ENCODE measurements at places on chromosomes 2 and 18.

DNA sequence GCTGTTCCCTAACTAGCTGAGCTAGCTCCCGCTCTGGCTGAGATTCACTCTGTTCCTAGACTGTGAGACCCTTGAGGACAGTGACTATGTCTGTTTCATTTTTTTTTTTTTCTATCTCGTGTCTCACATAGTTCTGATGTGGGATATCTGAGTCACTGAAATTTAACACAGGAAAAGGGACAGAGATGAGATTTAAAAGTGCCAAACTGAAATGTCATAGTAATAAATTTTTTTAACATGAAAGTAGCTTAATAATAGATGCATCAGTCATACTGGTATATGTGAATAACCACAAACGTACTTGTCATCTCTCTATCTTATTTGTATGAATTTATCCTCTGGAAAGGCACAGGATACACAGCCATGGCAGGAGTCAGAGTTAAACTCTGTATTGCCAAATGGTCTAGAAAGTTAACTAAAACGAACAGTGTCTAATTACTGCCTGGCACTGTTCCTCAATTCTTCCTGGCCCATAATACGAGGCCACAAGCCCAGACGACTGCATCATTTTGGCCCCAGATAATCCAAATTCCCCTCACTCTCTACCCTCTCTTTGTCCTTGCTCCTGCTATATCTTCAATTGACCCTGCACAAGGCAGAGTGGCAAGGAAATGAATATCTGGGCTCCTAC is 87.5 kb downstream of the SATB2 start:
- DNase-seq: no peak

DNA sequence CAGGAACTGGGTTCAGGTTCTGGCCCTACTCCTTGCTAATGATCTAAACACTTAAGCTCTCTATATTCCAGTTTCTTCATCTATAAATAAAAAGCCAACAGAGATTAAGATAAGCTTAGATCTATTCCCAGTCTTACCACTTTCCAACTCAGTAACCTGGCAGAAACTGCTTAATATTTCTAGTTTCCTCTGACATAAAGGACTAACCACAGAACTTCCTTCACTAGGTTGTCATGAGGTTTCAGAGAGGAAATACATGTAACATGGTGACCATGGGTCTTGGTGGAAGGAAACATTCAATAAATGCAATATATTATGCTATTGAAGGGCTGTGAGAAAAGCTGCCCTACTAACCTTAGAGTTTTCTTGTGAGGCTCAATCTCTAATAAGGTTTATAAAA is 114.4 kb upstream of the PDE1A start:
- DNase-seq: no peak

- no peak for DNase-seq
These were observed 24.1 kb downstream of the GLS start for GRCh38 chr2:190904640-190905261.

DNA sequence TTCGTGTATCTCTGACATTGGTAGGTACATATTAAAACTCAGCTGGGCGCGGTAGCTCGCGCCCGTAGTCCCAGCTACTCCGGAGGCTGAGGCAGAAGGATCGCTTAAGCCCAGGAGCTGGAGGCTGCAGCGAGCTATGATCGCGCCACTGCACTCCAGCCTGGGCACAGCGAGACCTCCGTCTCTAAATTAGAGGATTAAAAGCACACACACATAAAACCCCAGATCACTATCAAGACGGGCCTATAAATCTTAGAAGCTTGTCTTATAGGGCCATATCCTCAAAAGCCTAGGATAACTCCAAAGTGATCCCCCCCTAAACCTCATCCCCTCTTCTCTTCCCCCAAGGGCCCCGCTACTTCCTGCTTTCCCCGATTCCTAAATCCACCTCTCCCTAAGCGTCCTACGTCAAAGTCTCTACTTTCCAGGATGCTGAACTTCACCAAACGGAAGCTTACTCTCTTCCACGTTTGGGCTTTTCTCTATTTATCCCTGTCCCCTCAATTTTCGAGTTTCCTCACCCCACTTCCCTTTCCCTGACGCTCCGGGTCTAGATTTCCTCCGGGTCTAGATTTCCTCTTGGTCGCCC is 707 bp downstream of the KRCC1 start:
- DNase-seq: no peak

GRCh38 chr2:235854276-235854675 is 313.9 kb downstream of the GBX2 start:
- no peak for DNase-seq

- DNase-seq: no peak
These were observed 713.5 kb downstream of the LRP1B start for GRCh38 chr2:141417246-141417797.

- DNase-seq: no peak
These were observed 69.8 kb downstream of the TNS1 start for GRCh38 chr2:217932803-217933616.

- DNase-seq: no peak
These were observed 845.9 kb downstream of the ERBB4 start for GRCh38 chr2:211692689-211693088.

DNA sequence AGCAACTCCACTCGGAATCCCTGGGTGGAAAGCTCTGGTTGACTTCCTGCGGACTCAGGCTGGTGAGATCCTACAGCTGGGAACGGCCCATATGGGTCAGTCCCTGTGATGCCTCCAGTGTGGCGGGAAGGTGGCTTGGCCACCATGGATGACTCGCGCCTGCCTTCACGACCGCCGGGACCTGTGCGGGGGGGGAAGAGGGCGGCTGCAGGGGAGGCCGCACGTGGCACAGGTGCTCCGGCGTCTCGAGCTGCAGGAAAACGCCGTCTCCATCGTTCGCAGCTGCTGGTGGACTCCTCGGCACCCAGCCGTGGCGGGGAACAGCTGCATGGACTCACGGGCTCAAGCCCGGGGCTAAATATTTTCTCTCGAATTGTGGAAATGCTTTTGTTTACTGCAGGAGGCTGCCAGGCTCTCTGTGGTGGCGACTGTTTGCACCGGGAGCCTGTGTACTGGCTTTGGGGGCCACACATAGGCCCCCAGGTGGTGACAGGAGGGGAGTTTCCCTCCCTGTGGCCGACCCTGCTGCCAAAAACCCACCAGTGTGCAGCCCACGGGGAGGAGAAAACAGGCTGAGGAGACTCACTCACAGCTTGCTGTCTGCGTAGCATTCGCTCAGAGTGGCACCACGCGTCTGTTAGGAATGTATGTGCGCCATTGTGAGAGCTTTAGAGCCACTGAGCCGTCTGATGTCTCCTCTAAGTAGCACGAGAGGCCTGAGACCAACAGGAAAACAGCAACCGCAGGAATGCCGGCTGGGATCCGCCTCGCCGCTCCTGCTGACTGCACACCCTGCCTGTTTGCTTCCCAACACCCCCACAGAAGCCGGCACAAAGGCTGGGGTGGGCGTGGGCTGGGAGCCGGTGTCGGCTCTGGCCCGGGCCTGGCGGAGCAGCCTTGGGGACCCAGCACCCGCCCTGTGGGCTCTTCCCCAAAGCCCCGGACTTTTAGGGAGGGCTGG is 89.2 kb downstream of the NFATC1 start:
- DNase-seq: no peak

- DNase-seq: no peak
These were observed 32.1 kb upstream of the SIGLEC15 start for GRCh38 chr18:45793264-45793965.

- no peak for DNase-seq
These were observed 260.5 kb downstream of the C1D start for GRCh38 chr2:67802291-67802690.

GRCh38 chr2:237558961-237559641 is 7.3 kb upstream of the PRLH start:
- DNase-seq: no peak

- DNase-seq: no peak
These were observed 879.8 kb downstream of the CPS1 start for GRCh38 chr2:211436182-211436581.

DNA sequence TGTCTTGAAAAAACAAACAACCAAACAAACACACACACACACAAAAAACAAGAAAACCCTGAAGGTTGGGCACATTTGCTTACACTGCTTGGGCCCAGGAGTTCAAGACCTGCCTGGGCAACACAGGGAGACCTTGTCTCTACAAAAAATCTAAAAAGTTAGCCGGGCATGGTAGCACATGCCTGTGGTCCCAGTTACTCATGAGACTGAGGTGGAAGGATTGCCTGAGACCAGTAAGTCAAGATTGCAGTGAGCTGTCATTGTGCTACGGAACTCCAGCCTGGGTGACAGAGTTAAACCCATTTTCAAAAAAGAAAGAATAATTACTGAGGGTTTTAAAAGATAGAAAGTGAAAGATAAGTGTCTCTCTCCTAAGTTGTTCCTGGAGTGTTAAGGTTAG is 103.4 kb downstream of the MBD5 start:
- no peak for DNase-seq

DNA sequence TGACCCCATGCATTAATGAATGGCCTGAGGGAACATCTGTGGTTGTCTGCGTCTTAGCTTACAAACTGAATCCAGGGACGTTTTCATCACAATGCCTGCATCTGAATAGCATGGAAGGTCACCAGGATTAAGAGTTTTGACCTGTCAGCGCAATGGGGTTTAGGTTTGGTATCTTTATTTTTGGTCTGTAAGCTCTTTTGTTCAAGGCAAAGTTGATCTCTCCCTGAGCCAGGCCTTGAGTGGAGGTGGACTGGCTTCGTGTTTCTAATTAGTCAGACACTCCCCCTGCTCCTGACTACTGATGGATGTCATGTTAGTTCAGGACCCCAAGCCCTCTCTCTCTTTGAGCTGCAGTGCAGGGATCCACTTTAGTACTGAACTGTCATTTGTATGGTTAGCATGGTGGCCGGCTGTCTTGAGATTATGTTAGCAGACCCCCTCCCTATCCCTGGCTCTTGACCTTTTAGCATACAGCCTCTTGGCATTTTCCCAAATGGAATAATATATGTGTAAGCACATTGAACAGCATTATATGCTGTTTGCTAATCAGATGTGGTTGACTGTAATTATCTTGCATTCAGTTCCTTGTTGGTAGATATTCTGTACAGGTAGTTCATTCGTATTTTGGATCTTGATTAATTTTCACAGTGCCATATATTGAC is 59.2 kb downstream of the LYPD6 start:
- DNase-seq: no peak

GRCh38 chr2:233434666-233435330 is 80.5 kb downstream of the DGKD start:
- DNase-seq: no peak

GRCh38 chr2:197216361-197216979 is 94.1 kb downstream of the ANKRD44 start:
- no peak for DNase-seq

DNA sequence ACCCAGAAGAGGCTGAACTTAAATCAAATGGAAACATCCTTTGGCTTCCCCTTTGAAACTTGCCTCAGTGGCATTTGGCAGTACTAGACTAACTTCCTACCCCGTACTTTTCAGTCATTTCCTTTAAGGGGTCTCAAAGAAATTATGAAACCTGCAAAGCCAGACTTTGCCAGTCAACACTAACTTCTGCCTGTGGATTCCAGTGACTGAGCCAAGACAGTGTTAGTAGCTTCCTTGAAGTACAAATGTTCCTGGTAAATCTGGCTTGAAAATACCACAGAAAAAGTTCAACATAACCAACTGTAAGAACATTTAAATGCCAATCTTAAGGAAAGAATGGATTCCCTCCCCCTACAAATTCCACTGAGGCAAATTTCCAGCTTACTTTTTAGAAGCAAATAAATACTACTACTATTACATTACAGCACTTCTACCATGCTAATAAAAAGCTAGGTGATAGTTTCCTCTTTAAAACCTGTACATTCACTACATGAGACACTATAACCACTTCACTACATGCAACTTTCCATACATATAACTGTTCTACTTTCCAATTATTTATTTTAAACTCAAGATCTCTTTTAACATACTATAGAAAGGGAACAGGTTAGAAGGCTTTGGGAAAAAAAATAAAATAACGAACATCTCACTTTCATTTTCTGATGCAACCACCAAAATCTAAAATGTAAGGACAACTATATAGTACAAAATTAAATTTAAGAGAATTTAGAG is 2.4 kb downstream of the PELI1 start:
- DNase-seq: no peak

DNA sequence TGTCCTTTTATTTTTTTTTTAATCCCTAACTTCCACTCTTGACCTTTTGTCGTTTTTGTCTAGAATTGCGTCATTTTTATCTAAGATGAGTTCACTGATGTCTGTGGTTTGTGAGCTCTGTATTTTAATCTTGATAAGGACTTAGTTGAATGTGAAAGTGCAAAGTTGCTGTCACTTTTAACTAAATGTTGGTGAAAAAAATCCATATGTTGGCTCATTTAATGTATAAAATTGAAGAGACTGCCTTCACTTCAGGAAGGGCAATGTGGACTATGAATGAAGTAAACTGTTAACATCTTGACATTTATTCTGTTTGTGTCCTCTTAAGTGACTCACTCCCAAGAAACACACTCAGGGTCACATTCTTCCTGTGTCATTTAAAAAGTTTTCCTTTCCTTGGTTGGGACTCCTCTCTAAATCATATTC is 256.6 kb upstream of the RASGRP3 start:
- no peak for DNase-seq
